ENCODE measurements at places on chromosomes 11 and 22. TPM values are rescaled to one million over a fixed set of nuclear protein-coding genes. Genes with fewer than 3 reads are reported as not detected.

BDNF gene
- 0.06 TPM for total RNA-seq

DNA sequence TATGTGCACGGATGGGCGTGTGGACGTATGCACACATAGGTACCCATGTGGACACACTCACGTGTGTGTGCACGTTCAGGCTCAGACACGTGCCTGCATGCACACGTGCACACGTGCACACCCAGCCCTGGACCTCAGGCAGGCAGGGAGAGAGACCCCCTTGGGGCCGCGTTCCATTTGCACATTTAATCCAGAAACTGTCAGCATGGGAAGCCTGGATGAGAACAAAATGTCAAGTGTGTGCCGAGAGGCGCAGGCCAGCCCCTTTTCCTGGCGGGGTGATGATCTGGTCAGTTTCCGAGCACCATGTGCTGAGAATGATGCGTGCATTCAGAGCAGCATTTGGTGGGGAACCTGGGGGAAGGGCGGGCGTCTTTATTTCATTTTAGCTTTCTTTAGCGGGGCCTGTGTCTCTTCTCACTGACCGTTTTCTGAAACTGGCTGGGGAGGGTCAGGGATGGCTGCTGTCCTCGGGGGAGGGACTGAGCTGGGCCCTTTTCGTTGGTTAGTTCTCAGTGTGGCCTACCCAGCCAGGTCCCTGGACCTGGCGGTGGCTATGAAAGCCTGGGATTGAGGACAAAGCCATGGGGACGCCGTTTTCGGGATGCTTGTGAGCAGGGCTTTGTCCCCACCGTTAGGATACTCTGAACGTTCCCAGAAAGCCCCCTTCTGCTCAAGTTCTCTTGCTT, 96.3 kb downstream of the KCNQ1 start:
- DNase-seq, result peak; percentile 23

DNA sequence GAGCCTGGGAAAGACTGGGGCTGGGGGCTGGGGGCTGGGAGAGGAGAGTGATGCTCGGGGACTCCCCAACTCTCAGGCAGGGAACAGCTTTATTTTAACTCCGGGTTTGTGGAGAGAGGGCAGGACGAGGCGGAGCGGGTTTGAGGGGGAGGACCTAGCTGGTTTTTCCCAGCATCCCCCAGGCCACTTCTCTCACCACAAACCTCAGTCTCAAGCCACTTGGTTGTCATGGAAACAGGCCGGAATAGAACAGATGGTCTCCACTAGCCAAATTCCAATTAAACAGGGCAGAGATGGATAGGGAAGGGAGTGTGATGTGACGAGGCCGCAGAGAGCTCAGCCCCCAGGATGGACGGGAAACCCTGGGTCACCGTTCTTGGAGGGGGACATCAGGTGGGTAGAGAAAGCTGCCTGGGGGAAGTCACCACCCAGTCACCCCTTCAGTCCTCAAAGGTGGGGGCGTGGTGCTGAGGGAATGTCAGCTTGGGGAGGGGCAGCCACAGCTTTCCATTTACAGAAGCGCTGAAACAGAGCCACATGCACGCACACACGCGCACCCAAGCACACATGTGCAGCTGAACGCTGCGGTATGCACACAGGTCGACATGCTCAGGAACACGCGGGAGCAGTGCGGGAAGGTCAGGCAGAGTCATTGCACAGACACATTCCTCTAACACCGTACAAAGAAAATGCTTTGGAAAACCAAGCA, 19.2 kb downstream of the NECTIN1 start:
- DNase-seq, result no peak

GRCh38 chr11:76830639-76831327, 29.9 kb upstream of the ACER3 start:
- DNase-seq, result peak; percentile 36

DNA sequence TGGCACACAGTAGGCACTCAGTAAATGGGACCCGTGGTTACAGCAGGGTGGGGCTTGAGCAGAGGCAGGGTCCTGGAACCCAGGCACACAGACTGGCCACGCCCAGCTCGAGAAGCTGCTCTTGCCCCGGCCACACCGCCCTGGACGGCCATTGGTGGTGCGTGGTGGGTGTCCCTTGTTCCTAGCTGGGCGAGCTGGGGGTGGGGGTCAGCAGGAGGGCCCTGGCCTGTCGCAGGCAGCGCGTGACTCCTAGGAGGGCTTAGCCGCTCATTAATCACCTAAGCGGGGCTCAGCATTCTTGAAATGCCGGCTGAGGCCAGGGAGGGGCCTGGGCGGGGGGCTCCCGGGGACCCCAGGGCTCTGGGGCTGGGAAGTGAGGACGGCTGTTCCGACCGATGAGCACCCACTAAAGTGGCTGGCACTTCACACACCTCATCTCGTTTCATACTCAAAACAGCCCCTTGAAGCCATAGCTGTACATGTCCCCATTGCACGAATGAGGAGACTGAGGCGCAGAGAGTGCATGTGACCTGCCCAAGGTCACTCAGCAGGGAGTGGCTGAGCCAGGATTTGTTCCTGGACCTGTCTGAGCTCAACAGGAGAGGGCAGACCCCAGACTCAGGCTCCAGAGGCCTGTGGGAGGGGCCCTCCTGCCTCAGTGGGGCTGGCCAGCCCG, 11.6 kb downstream of the MYRF start:
- no peak for DNase-seq

DNA sequence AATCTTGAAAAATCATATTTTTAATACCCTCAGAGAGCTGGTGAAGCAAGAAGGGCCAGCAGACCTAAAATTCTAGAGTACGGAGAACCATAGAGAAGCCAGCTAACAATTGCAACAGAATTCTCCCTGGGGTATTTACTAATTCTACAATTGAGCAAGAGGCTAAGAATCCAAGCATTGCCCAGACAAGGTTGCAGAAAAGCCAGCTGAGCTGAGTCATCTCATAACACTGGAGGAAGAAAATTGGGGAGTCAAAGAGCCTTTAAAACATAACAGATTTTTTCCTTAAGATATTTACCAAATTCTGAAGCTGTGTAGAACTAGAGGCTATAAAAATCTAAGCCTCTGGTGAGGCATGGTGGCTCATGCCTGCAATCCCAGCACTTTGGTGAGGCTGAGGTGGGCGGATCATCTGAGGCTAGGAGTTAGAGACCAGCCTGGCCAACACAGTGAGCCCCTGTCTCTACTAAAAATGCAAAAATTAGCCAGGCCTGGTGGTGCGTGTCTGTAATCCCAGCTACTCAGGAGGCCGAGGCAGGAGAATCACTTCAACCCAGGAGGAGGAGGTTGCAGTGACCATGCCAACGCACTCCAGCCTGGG, 13.6 kb upstream of the TMEM216 start:
- DNase-seq, result no peak

All from pancreas (tissue), 10 donors.